CD4-positive, alpha-beta T cell treated with Interleukin-17A for 4 hours (primary cell): ENCODE measurements at places on chromosomes 5 and 9.

DNA sequence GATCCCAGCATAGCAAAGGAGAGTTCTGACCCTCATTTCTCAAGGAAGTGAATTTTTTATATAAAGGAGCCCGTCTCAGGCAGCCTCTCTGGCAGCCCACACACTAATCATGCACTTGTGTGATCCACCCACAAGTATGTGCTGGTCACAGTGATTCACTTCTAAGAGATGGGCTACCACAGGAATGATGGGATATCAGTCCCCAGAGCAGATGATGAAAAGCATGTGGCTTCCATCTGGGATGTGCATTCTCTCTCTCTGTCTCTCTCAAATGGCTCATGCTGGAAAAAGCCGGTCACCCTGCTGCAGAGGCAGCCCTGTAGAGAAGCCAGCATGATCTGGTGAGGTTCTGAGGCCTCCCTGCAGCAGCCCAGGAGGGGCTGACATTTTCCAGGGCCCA is 74.2 kb upstream of the ADCY2 start:
- no peak for DNase-seq

- DNase-seq, result no peak
Observed at GRCh38 chr5:136563489-136563888, 198.1 kb upstream of the TRPC7 start.

- no peak for DNase-seq
Observed at GRCh38 chr9:35029852-35030251, 40.3 kb downstream of the DNAJB5 start.

- DNase-seq, result no peak
Observed at GRCh38 chr9:133664173-133665050, 28.2 kb downstream of the DBH start.

GRCh38 chr9:98993570-98993945 is 49.9 kb downstream of the COL15A1 start:
- no peak for DNase-seq

DNA sequence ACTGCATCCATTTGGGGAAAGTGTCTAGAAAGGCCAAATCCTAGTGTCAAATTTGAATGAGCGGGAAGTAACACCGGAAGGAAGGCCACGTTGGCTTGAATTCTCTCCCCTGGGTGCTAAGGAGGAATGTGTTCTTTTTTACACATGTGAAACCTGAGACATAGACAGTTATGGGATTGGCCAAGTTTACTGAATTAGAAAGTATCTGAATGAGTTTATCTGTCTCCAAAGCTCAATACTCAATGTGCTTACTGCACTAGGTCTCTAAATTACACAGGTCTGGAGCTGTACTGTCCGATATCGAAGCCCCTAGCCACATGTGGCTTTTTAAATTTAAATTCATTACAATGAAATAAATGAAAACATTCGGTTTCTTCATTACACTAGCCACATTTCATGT is 6.0 kb downstream of the DMRT1 start:
- no peak for DNase-seq

DNA sequence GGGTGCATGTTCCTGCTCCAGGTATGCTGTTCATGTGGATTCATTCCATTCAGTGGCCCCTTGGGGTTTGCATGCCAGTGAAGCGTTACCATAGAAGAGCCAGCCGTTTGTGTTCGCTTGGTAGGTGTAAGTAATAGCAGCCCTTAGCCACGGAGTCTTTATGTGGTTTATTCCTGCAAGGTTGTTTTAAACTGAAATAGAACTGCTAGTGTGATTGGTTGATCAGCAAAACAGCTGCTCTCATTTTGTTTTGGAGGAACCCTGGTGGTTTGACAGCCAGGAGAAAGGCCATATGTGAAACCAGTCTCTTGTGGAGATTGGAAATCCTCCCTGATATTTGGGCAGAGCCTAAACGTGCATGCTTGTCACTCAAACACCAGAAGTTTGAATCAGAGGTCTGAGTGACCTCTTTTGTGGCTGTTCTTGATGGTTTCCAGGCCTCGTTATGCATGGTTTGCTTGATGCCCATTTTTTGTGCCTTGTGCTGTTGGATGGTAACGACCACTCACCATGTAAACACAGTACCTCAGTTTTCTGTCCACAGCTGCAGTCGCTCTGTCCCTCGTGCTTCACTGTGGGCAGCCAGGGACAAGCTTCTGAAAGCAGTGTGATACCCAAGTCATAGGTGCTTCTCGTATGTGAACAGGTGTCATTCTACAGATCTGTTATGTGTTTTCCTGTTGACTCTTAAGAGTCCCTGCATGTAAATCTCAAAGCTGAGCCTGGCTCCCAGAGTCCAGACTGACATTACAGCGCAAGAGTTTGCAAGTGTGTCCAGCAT is 58.3 kb upstream of the NXNL2 start:
- DNase-seq, result no peak

DNA sequence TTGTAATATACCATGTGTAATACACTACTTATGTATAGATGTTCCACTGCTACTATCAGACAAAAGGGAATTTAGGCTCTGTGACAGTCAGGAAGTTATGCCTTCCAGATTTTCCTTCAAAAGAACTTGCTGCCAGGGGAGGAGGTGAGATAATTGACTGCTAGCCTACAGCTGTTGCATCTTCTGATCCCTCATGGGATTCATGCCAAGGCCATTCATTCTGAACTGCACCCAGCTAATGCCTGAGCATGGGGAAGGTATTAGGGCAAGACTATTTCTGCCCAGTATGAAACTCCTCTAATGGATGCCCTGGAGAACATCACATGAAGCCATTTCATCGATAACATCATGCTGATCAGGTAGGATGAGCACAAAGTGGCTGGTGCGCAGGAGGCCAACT is 746.5 kb upstream of the ZNF608 start:
- no peak for DNase-seq

DNA sequence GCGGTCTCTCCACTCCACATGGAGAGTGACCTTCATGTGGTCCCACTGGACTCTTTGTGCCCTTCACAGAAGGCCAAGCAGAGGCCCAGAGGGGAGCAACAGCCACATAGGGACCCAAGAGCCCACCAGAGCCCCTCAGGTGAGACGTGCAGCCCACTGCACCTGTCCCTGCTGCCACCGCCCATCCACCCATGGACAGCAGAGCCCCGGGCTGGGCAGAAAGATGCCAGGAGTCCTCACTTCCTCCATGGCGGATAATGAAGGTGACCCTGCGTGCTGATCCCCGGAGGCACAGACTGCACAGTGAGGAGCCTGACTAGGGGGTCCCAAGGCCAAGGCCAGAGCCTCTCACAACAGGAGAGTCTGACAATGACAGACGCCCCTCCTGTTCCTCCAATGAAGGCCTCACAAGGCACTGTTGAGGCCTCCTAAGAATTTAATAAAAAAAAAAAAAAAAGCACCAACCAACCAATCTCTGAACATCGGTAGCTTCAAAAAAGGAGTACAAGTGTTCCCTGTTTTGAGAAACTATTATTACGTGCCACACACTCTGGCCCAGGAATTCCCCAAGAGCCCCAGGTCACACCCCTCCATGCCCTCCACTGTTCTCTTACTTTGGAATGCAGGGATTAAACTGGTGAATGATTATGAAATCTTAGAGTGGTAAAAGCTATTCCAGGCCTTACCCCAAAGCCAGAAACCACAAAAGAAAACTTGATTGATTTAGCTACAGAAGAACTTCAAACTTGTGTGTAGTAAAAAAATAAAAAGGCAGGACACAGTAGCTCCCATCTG is 2.8 kb upstream of the PPP1R26 start:
- DNase-seq, result no peak

DNA sequence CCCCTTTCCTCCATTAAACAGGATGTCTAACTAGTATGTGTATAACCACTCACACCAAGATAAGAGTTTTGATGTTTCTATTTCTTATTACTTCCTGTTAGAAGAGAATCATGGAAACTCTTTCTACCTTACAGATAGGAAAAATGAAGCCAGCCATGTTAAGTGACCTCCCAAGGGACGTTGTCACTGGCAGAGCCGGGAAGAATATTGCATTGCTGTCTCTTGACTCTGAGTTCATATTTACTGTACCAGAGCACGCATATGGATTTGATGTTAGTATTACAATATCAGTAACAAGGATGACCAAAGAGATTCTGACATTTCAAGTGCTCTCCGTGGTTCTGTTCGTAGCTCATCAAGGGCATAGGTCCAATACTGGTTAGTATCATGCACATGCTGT is 12.5 kb upstream of the C5orf63 start:
- no peak for DNase-seq

- DNase-seq, result no peak
Observed at GRCh38 chr5:145176041-145176440, 659.1 kb downstream of the PRELID2 start.

DNA sequence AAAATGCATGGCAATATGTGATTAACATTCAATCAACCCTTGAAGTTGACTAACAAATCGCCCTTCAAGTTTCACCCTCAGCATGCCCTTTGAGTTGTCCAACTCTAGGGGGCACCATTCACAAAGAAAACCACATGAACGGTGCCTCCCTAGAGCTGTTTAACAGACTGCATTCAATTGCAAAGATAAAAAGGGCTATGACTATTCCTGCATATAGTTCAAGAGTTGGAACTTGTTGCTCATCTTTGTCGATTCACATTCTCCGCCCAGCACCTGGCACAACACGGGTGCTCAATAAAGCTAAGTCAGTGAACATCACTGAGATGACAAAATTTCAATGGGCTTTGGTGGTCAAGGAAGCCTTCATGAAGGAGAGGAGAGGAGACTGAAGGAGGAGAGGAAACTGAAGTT is 69.6 kb upstream of the SLC30A5 start:
- no peak for DNase-seq

GRCh38 chr5:179923436-179923835 is 15.7 kb upstream of the TBC1D9B start:
- DNase-seq, result no peak

- no peak for DNase-seq
Observed at GRCh38 chr5:982377-983237, 26.0 kb upstream of the NKD2 start.

- no peak for DNase-seq
Observed at GRCh38 chr5:174775081-174775480, 50.7 kb downstream of the MSX2 start.

DNA sequence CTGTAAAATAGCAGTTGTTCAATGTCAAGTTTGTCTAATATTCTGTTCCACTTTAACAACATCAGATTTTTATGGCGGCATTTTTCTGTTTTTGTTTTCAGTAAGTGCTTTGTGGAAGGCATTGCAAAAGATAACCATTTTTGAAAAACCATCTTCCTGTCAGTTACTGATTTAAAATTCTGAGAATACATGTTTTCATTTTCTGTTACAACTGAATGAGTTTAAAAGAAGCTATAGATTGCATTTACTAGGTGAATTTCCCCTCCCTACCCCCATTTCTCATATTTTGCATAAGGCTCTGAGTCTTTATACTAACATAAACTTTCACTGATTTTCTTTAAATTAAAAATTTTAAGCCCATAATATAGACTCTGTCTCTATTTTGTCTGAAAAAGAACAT is 4.6 kb upstream of the ERAP2 start:
- DNase-seq, result no peak

DNA sequence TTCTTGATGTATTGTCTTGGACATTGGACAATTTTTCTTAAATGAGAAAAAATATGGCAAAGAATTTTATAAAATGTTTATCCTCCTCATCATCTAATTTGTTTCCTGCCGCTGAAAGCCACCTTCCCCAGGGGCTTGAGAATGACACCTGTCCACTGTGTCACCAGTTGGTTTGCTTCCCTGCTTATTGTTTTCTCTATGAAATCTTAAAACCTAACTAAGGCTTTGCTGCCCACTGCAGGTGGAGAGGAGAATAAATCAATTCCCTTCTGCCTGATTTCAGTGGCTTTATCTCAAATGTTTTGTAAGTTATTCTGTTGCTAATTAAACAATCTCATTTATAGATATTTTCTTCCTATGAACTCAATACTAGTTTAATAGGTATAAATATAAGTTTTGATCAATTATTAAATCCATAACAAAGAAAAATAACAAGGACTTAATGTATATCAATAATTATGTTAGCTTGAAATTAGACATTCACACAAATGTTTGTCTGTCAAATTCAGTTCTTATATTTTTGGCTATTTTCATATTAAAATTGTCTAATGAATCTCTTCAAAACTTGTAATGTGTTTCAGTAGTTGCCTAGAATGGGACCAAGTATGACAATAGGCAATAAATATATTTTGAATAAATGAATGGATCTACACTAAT is 822.5 kb downstream of the PTPRD start:
- DNase-seq, result peak; percentile 11

DNA sequence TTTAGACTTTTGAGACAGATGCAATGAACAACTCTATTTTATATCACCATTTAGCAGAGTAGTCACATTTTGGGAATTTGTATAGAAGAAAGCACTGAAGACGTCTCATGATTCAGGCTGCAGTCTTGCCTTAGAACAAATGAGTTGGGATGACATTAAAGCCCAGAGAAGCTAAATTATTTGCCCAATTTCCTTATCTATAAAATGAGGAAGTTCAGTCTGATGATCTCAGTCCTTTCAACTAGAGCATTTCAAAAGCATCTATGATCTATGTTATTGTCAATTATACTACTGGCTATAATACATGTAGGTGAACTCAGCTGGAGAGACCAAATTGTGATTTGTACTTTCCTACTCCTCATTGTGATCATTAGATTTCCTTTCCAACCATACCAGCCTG is 154.1 kb downstream of the OSTF1 start:
- no peak for DNase-seq

DNA sequence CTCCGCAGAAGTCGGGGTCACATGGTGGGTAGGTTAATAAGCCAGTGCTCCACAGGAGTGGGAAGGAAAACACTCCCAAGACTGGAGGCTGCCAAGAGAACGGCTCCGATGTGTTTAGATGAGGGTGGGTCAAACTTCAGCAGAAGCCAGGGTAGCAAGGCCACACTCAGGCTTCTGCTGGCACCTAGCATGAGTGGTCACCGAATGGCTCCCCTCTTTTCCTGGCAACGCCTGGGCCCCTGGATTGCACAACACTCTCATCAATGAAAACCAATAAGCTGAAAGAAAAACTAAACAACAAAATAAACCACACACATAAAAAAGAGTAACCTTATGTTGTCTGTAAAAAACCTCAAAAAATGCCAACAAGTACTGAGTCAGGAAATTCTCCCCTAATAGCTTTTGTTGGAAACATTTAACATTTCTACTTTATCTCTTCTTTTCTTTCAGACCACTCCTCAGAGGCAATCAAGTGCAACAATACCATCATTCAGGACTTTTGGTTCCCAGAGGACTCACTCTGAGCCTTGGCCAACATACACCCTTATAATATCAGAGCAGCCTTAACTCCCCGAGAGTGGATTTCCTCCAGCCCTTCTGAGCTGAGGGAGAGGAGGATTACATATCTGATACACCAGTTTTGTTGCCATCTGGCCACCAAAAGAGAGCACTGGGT is 279.9 kb downstream of the ENC1 start:
- DNase-seq, result no peak

GRCh38 chr9:38362852-38363588 is 29.5 kb upstream of the ALDH1B1 start:
- DNase-seq, result peak; percentile 20

GRCh38 chr5:113186061-113186460 is 209.5 kb downstream of the DCP2 start:
- DNase-seq, result no peak

- no peak for DNase-seq
Observed at GRCh38 chr9:97845130-97845529, 7.9 kb upstream of the FOXE1 start.

DNA sequence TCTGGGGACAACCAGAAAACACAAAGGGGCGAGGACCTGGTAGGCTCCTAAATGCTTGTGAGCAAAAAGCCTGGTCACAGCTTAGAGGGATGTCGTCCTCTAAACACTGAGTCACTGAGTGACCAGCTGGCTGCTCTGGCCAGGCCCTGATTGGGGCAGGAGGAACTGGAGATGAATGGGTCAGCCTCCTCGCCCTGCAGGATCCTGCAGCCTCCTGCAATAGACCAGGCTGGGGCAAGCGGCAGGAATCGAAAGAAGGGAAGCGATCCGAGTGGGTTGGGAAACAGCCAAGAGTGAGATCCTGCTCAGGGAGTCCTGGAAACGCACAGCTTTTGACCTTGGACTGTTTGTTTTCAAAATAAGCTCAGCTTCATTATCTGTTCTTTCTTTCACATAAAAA is 34.1 kb upstream of the MSX2 start:
- DNase-seq, result no peak
